Aorta (tissue), 5 donors: ENCODE measurements at places on chromosomes 2 and 18. TPM values are rescaled to one million over a fixed set of nuclear protein-coding genes. Genes with fewer than 3 reads are reported as not detected.

GRCh38 chr2:74008761-74009395 is 24.2 kb downstream of the TET3 start:
- H3K27me3 ChIP-seq = no peaks in the 10 kb centered on the region
- H3K4me3 ChIP-seq = no peak overlapping the region

GRCh38 chr2:174765576-174765975 is 1.3 kb upstream of the CHRNA1 start:
- no peaks in the 10 kb centered on the region for H3K4me1 ChIP-seq
- no peak overlapping the region for H3K27ac ChIP-seq
- DNase-seq = no peak
- H3K27me3 ChIP-seq = no peaks in the 10 kb centered on the region
- H3K4me3 ChIP-seq = no peak overlapping the region

DNA sequence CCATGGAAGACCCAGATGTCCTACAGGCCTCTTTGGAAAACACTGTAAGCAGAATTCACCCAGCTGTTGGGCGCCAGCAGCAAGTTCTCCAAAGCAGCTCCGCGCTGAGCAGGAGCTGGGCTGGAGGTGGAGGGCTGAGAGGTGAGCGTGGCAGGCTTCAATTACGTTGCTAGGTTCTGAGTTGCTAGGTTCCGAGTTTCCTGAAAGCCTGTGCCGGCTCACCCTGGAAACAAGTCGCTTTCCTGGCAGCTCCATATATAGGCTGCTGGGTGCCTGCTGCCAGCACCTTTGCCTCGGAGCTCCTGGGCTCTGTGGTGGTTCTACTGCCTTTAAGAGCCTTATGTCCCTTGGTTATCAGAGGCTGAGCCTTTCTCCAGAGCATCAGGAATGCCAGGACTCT is 14.4 kb upstream of the EGR4 start:
- no peaks in the 10 kb centered on the region for H3K27me3 ChIP-seq
- H3K36me3 ChIP-seq = no peaks in the 10 kb centered on the region
- DNase-seq = no peak
- no peak overlapping the region for H3K27ac ChIP-seq
- H3K4me1 ChIP-seq = no peaks in the 10 kb centered on the region

The ZSWIM2 gene
- total RNA-seq = not detected

DNA sequence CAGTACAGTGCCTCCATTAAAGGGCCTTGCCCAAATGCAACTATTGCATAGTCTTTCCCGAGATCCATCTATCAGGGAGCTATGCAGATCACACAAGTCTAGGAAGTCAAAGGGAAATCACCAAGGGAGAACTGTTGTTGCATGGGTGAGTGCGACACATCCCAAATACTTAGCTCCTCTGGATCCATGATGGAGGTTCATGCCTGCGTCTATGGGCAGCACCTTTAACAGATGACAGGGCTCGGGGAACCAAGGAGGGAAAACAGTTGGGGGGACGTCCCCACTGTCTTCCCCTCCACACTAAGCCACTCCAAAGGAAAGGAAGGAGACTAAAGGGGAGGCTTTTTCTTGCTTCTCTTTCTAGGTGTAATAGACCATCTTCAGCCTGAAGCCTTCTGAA is 552.8 kb upstream of the PKDCC start:
- no peak overlapping the region for H3K4me3 ChIP-seq
- DNase-seq = no peak
- H3K27me3 ChIP-seq = no peaks in the 10 kb centered on the region
- no peaks in the 10 kb centered on the region for H3K4me1 ChIP-seq

GRCh38 chr2:16464641-16465040 is 201.0 kb downstream of the CYRIA start:
- no peak overlapping the region for H3K27ac ChIP-seq
- H3K4me1 ChIP-seq = no peaks in the 10 kb centered on the region
- H3K36me3 ChIP-seq = no peaks in the 10 kb centered on the region
- DNase-seq = no peak

DNA sequence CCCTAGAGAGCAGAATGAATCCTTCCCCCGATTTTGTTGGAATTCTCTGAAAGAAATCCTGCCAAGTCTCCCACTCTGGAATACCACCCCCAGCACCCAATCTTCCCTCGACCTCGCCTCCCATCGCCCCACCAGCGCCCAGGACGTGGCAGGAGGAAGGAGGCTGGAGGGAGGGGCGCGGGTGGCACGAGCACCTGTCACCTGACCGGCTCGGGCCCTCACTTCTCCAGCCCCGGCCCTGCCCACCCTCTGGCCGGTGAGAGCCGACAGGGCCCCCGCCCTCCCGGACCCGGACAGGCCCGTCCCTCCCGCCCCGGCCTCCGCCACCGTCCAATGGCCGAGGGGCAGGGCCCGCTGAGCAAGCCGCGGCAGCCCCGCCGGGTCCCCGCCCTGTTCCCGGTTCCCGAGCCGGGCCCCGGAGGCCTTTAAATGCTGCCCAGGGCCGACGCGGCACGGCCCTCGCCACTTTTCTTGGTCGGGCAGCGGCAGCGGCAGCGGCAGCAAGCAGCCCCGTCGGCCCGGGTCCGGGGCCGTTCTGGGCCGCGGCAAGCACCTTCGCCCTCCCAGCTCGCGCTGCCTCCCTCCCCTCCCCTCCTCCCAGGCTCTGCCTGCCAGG is at the start of gene LGALSL:
LGALSL (plus strand) TSS at position 393 of the 616 bp plus-strand sequence. CDS start 384 bp downstream, outside the sequence.
- no peaks in the 10 kb centered on the region for H3K4me1 ChIP-seq
- peak within 1 kb of the TSS; percentile 97 for H3K27ac ChIP-seq
- H3K36me3 ChIP-seq = peaks cover 3% of the 10 kb centered on the region
- peak; percentile 92 for DNase-seq
- peak within 1 kb of the TSS; percentile 85 for H3K4me3 ChIP-seq

The TUBB6 gene
- total RNA-seq = 257 TPM

GRCh38 chr18:31736630-31737029 is 24.1 kb downstream of the SLC25A52 start:
- no peaks in the 10 kb centered on the region for H3K36me3 ChIP-seq
- no peak for DNase-seq
- no peak overlapping the region for H3K27ac ChIP-seq

The GPR35 gene
- 2.1 TPM for total RNA-seq

The IL36G gene
- total RNA-seq = not detected

- no peak for DNase-seq
- H3K27ac ChIP-seq = no peak overlapping the region
- no peak overlapping the region for H3K4me3 ChIP-seq
- H3K27me3 ChIP-seq = no peaks in the 10 kb centered on the region
- no peaks in the 10 kb centered on the region for H3K36me3 ChIP-seq
- H3K4me1 ChIP-seq = no peaks in the 10 kb centered on the region
These were observed 14.6 kb upstream of the DYNC2LI1 start for GRCh38 chr2:43759195-43759594.

The GRHL1 gene
- total RNA-seq = 1.6 TPM

GRCh38 chr2:68436270-68436669 is 30.8 kb downstream of the FBXO48 start:
- DNase-seq = no peak
- no peak overlapping the region for H3K4me3 ChIP-seq
- H3K4me1 ChIP-seq = peaks cover 4% of the 10 kb centered on the region
